ENCODE measurements at places on chromosomes 1 and 21.

- DNase-seq = no peak
These were observed 49.4 kb upstream of the SEC16B start for GRCh38 chr1:178019208-178019607.

- peak; percentile 17 for DNase-seq
These were observed 1.0 kb upstream of the DMRTA2 start for GRCh38 chr1:50424045-50424883.

- peak; percentile 67 for DNase-seq
These were observed 21.3 kb downstream of the UBASH3A start for GRCh38 chr21:42424914-42425541.

DNA sequence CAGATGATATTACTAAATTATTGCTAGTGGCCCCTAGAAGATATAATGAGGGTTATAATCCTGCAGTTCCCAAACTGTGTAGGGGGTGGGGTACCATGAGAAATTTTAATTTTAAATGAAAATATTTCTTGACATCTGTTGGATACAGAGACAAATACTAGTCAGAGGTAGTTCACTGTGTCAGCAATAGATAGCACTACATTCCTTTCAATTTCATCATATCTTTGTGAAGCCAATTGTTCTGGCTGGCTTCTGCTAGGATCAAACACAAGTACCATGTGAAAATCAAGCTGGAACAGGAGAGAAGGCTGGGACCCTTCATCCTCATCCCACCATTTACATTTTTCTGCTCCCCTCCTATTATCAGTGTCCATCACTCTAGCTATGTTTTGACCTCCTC is 208.1 kb downstream of the USH2A start:
- no peak for DNase-seq

- DNase-seq = peak; percentile 72
These were observed 5.7 kb downstream of the TPM3 start for GRCh38 chr1:154186177-154186576.

GRCh38 chr1:232834066-232834465 is 28.9 kb downstream of the MAP10 start:
- no peak for DNase-seq

GRCh38 chr1:116842654-116843053 is 67.1 kb upstream of the PTGFRN start:
- no peak for DNase-seq

GRCh38 chr1:110060034-110060661 is 10.3 kb downstream of the ALX3 start:
- DNase-seq = peak; percentile 84

DNA sequence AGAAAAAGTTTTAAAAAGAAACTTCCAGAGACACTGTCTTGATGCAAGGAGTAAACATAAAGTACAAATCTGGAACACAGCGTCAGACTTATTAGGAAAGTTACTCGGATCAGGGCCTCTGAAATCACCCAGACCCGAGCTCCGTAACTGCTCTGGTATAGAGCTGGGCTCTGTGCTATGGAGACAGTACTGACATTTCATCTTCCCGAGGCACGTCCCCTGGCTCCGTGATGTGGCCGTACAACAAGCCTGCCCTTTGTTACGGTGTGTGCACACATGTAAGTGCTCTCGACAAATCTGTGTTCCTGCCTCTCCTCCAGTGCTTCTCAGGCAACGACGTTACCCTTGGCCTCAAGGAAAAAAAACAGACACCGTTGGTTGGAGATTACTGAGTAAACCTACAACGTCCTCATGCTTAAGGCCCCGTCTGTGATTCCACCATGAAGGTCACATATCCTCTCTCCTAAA is 107.0 kb upstream of the IRF2BP2 start:
- DNase-seq = no peak

DNA sequence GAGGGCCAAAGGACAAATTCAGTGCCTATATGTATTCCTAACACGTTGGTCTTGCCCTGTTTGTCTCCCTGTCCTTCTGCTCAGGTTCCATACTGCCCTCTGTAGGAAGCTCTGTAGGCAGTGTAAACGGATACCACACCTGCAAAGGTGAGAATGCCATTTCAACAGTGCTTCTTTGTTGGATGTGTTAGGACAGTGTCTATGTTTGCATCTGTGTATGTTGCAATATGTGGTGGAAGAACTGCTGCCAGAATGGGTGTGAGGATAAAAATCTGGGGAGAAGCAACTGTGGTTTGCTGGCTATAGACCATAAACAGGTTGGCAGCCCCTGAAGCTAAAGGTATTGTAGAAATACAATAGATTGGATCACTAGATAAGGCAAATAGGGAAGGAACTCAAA is 113.1 kb upstream of the BMP8A start:
- no peak for DNase-seq

GRCh38 chr1:88302843-88303486 is 381.1 kb upstream of the PKN2 start:
- no peak for DNase-seq

GRCh38 chr21:44983421-44984206 is 43.8 kb downstream of the SLX9 start:
- no peak for DNase-seq

GRCh38 chr1:25039229-25039628 is 109.2 kb upstream of the RUNX3 start:
- DNase-seq = no peak

DNA sequence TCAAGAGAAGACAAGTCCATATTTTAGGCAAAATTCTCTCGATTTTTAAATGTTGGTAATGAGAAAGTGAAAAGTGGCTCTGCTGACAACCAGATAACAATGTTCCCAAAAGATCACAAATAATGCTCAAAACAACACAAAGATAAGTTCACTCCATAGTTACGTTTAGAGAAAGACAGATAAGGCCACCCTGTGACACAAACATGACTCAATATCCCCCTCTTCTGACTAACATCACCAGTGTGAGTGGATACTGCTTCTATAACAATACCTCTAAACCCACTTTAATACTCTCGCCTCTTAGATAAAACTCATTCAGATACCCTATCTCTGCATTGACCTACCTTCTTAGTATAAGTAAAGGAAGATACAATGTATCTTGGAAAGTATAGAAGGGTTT is 51.2 kb upstream of the RGS7 start:
- no peak for DNase-seq

- no peak for DNase-seq
These were observed 128.0 kb downstream of the ADAMTS1 start for GRCh38 chr21:26717146-26717739.

GRCh38 chr21:44614961-44615391 is 3.1 kb downstream of the KRTAP10-8 start:
- DNase-seq = no peak

DNA sequence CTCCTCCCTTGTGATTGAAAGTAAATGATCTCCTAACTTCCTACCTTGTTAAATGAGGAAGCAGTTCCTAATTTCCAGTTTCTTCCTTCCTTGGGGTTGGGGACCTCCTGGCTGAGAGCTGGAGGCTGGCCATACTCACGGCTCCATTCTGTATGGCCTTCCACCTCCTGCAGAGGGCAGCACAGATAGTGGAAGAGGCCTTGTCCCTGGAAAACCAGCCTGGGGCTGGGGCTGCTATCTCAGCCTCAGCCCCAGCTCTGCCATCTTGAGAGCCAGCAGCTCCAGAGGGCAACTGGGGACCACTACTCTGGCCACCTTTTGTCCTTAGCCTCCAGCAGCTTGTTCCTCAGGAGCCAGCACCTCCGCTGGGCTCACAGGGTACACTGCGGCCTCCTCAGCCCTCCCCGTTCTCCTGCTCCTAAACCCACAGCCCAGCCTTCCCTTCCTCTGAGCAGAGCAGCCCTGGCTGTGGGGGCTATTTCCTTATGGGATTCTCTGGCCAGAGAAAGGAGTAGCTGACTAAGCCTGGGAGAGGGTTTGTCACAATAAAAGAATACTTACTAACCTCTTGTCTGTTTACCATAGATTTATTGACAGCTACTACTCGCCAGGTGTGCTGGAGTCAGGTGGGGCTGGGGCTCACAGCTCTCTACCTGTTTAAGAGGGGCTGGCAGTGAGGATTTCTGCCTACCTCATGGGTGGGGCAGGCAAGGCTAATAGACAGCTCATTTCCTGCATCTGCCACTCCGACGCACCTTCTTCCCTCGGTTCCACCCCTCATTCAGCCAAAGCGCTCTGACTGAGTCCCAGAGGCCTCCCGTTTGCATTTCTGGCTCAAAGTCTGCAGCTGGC is 6.3 kb downstream of the TMEM234 start:
- peak; percentile 68 for DNase-seq

GRCh38 chr1:64923294-64923718 is 43.0 kb downstream of the JAK1 start:
- peak; percentile 24 for DNase-seq

DNA sequence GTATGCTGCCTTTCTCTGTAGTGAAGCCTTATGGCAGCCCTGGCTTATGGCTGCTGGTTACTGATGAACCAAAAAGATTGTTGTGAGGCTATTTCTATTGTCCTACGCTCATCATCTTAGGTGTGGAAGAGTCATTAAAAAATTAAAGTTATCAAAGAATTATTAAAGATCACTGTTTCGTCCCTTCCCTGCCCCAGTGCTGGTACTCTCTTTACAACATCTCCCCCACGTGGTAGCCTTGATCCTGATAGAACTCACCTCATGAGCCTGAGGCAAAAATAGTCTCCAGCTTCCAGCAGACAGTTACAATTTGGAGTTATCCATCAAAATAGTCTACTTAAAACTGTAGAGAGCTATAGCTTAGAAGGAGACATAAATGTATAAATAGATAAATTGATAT is 201.5 kb downstream of the S1PR1 start:
- no peak for DNase-seq

GRCh38 chr1:233393084-233393840 is 65.7 kb downstream of the MAP3K21 start:
- no peak for DNase-seq

- no peak for DNase-seq
These were observed 44.6 kb downstream of the SLX9 start for GRCh38 chr21:44984428-44984791.

- no peak for DNase-seq
These were observed 137.1 kb downstream of the PROX1 start for GRCh38 chr1:214124915-214125314.

- no peak for DNase-seq
These were observed 57.0 kb downstream of the DMRTB1 start for GRCh38 chr1:53516181-53516580.

DNA sequence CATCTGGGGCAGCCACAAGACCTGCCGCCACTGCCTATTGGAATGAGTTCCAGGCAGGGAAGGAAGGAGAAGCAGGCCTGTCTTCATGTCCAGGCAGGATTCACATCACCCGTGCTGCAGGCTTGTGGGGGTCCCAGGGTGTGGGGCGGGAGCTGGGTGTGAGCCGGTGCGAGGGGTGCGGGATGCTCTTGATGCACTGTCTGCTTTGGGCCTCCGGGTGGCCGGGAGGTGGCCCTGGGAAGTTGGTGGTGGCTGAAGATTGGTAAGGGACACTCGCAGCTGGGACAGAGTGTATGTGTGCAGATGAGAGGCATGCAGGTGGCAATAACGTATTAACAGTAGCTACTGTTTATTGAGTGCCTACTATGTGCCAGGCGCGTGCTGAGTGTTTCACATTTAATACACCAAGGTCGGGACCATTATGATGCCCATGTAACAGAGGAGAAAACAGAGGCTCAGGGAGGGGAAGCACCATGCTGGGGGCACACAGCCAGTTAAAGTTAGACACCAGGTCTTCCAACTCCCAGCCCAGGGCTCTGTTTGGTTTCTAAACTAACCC is 3.3 kb downstream of the CROCC start:
- no peak for DNase-seq

GRCh38 chr21:40605094-40605493 is 241.9 kb downstream of the DSCAM start:
- DNase-seq = no peak

DNA sequence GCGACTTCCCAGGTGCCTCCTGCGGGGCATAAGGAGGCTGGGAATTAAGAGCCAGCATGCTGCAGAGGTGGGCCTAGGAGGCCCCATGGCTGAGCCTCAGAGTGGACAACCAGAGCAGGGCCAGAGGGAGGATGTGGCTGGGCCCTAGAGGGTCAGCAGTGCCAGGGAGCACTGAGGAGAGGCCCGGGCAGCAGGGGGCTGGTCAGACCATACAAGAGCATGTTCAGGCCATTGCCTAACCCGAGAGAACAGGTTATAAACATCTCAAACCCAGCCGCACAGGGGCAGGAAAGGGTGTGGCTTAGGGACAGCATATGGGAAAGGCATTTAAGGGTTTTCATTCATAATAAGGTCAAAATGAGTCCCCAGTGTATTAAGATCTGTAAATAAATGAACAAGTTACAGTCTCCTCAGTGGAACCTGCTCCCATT is 51.1 kb downstream of the IER5 start:
- DNase-seq = no peak

DNA sequence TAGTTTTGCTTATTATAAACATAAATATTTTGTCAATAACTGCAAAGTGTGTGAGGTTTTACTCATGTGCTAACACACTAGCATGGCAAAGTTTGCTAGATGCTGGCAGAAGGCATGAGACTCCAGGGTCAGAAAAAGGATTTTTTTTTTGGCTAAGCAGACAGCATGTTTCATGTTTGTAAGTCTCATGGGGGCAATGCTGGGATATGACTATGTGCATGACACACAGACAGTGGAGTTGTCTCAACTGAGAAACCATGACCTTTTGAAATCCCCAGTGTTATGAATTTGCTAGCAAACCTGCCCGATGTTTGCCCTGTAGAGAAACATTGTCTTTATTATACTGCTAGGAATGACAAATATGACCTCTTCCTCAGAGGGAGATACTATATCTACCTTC is 448.2 kb downstream of the BRINP3 start:
- no peak for DNase-seq

DNA sequence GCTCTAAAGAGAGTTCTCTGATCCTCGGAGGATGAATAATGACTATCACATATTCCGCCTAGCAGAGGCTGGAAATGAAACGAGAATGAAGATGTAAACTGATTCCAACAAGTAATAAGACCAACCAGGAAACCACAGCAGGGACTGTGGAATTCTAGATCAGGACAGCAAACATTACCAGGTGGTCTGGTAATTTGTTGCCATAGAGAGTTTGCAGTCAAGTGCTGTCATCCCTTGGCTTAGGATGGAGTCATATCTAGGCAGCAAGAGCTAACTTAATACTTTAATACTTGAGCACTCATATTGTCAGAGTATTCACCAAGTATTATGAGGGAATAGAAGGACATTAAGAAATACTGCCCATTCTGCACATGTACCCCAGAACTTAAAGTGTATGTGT is 45.1 kb upstream of the MUTYH start:
- DNase-seq = no peak

DNA sequence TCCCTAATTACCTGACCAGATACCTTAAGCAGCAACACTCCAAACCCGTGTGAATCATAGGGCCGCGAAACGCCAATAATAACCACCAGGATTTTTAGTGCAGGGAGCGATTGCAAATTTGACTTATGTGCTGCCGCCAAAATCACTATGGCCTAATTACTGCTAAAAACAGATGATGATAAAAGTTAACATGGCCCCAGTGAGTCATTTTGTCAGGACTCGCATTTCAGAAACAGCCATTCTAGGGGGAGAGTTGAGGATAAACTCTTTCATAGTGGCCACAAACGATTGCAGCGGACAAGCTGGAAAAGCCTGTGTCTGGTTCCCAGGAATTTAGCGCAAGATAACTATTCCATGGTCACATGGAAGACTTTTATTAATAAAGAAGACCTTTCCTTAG is 103.4 kb downstream of the HLX start:
- no peak for DNase-seq
